ENCODE measurements at places on chromosomes 2 and 18. TPM values are rescaled to one million over a fixed set of nuclear protein-coding genes. Genes with fewer than 3 reads are reported as not detected.

ANKRD30BL gene
- total RNA-seq = not detected

GPR75 gene
- total RNA-seq = 5.7 TPM

NEB gene
- total RNA-seq = 1.2 TPM

- no peaks in the 10 kb centered on the region for H3K36me3 ChIP-seq
- H3K27me3 ChIP-seq = no peaks in the 10 kb centered on the region
- no peak for DNase-seq
- H3K27ac ChIP-seq = no peak overlapping the region
- H3K4me1 ChIP-seq = no peaks in the 10 kb centered on the region
- H3K4me3 ChIP-seq = no peak overlapping the region
Observed at GRCh38 chr2:140667203-140667602, 1463.6 kb downstream of the LRP1B start.

DNA sequence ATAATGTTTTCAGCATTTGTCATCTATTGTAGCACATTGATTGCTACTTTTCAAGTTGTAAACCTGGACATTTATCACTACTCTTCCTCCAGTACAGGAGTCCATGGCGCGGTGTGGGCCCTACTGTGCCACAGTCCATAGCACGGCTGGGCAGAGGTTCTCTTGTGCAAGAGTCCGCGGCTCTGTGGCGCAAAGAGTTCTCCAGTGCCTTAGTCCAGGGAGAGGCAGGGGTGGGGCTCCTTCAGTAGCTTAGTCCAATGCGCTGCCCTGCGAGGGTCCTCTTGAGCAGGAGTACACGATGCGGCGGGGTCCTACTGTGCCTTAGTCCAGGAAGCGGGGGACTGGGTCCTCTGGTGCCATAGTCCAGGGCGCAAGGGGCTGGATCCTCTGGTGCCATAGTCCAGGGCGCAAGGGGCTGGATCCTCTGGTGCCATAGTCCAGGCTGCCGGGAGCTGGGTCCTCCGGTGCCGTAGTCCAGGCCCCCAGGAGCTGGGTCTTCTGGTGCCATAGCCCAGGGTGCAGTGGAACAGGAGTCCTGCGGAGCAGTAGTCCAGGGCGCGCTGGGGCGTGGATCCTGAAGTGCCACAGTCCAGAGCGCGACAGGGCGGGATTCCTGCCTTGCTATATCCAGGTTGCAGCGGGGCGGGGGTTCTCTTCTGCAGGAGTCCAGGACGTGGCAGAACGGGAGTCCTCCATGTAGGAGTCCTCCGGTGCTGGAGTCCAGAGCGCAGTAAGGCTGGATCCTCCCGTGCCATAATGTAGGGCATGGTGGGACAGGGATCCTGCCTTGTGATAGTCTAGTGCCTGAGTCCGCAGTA, 129.3 kb downstream of the CCDC74A start:
- H3K27me3 ChIP-seq = peaks cover 15% of the 10 kb centered on the region
- no peak overlapping the region for H3K4me3 ChIP-seq
- no peaks in the 10 kb centered on the region for H3K36me3 ChIP-seq

DNA sequence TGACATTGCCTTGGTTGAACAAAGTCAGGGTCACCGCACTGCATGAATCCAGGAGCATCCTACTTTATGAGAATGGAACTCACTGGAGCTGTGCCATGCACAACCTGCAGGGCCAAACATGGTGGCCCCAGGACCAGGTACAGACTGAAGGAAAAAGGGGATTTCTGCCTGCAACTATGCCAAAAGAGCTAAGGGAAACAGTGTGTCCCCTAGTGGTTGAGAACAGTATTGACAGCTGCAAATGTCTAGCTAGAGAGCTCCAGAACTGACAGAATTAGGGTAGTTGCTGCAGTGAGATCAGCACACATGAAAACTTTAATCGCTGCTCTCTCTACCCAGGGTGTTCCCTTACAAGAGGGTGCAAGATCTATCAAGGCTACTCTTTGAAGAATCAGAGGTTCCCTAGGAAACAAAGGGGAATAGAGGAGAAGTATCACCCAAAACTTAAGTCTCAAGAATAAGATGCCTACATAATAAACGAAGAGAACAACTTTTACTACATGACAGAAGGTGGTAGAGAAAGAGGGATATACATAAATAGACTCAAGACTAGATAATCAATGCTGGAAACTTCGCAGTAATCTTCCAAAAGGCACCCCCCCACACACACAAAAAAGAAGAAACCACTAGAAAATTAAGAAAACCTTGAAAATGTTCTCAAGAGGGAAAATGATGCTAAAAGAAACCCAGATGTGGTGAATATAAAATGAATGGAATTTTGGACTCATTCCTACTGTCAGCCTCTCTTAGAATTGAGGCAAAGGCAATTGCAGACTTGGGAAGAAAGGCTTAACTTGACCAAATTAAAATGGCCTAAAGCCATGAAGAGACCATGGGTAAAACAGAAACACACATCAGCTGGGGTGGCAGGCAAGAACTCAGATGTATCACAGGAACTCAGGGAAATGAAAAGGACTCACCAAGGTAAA, 43.6 kb upstream of the IHH start:
- no peak overlapping the region for H3K27ac ChIP-seq
- no peak overlapping the region for H3K4me3 ChIP-seq
- DNase-seq = no peak
- peaks cover 18% of the 10 kb centered on the region for H3K36me3 ChIP-seq
- no peaks in the 10 kb centered on the region for H3K27me3 ChIP-seq

- peaks cover 27% of the 10 kb centered on the region for H3K27me3 ChIP-seq
- no peak overlapping the region for H3K27ac ChIP-seq
- no peaks in the 10 kb centered on the region for H3K36me3 ChIP-seq
- DNase-seq = no peak
Observed at GRCh38 chr2:71629771-71630453, 176.6 kb downstream of the DYSF start.

DNA sequence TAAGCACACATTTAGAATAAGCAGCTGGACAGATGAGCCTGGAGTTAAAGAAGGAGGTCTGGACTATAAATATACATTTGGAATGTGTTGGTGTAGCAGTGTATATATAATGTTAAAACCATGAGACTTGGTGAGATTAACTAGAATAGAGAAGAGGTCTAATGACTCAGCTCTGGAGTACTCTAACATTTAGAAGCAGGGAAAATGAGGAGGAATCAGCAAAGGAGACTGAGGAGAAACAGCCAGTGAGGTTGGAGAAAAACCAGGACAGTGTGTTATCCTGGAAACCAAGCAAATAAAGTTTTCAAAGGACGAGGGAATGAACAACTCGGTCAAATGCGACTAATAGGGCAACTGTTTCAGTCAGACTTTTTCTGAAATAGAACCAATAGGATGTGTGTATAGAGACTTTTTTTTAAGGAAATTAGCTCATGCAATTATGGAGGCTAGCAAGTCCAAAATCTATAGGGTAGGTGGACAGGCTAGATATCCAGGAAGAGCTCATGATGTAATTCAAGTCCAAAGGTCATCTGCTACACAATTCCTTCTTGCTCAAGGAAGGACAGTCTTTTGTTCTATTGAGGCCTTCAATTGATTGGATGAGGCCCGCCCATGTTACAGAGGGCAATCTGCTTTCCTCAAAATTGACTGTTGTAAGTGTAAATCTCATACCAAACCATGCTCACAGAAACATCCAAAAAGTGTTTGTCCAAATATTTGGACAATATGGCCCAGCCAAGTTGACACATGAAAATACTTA, 10.8 kb upstream of the SESTD1 start:
- no peak for DNase-seq
- peak overlapping the region; percentile 82 for H3K27ac ChIP-seq
- no peaks in the 10 kb centered on the region for H3K36me3 ChIP-seq
- H3K27me3 ChIP-seq = no peaks in the 10 kb centered on the region

DNA sequence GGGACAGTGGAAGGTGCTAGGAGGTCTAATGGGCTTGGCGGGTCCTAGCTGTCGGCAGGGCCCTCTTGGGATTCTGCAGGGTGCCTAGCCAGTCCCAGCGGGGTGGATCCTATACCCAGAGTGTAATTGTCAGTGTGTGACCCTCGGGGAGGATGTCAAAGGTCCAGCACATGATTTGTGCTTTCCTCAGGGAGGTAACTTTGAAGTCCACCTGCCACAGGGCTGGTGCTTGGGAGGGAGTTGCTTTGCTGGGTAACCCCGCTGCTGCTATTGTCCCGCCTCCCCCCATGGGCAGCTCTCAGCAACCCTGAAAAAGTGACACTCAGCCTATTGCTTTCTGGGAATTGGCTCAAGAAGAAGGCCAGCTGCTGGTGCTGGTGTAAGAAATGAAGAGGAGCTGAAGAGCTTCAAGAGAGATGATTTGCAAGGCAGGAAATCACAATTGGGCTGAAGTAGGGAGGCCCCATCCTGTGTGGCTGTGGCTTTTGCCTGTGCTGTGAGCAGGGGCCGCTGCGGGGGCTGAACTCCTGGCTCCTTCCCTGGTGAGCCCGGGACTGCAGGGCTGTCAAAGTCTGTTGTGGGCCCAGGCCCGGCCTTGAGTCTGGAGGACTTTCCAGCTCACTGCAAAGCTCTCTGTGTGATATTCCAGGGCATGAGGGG, 36.4 kb downstream of the EMILIN2 start:
- H3K4me1 ChIP-seq = peaks cover 18% of the 10 kb centered on the region
- no peak overlapping the region for H3K27ac ChIP-seq
- no peak for DNase-seq
- H3K36me3 ChIP-seq = peaks cover 32% of the 10 kb centered on the region

- peaks cover 4% of the 10 kb centered on the region for H3K36me3 ChIP-seq
- peaks cover 23% of the 10 kb centered on the region for H3K4me1 ChIP-seq
- peak overlapping the region; percentile 54 for H3K27ac ChIP-seq
Observed at GRCh38 chr18:77360315-77361190, 110.9 kb downstream of the GALR1 start.
